Stimulated activated CD4-positive, alpha-beta T cell treated with anti-CD3 and anti-CD28 coated beads, TNF-alpha, amount 100 ng/mL, for 1 hour (primary cell): ENCODE measurements at places on chromosomes 2 and 18.

GRCh38 chr2:209610631-209611030 lies 161.0 kb upstream of the UNC80 start:
- DNase-seq, result no peak

GRCh38 chr2:56244911-56245530 lies 61.2 kb downstream of the CCDC85A start:
- DNase-seq, result no peak

DNA sequence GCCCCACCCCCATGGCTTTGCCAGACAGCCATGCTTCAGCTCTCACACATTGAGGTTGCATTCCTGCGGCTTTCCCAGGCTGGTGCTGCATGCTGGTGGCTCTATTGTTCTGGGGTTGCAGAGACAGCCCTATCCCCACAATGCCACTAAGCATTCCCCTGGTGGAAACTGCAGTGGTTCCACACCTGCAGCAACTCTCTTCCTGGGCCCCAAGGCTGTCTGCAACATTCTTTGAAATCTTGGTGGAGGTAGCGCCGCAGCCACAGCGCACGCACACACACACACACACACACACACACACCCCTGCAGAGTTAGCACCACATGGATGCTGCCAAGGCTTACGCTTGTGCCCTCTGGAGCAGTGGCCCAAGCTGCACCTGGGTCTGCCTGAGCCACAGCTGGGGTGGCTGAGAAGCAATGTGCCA lies 21.4 kb downstream of the SFXN5 start:
- no peak for DNase-seq

DNA sequence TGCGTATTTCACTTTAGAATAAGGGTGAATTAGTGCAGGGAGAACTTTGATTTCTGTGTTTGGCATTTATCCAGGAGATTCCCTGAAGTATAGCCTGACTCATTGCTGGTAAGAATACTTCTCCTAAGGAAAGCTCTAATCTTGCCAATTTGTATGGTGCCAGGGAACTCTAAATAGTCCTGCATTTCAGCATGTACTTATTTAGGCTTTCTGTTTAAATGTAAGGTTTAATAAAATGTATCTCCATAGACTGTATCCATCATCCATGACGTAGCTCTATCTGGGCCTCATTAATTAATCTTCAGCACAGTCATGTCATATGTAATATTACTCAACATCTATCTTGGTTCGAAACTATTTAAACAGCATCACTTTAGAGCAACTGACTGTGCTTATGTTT lies 127.7 kb downstream of the DOK6 start:
- no peak for DNase-seq
